ENCODE measurements at places on chromosomes 1 and 21.

GRCh38 chr1:117803318-117803717 lies 126.1 kb downstream of the GDAP2 start:
- H3K27me3 ChIP-seq, result no peaks in the 10 kb centered on the region
- no peak overlapping the region for H3K27ac ChIP-seq
- DNase-seq, result no peak
- H3K4me3 ChIP-seq, result no peak overlapping the region

- H3K4me3 ChIP-seq, result peak within 1 kb of the TSS; percentile 91
- H3K36me3 ChIP-seq, result no peaks in the 10 kb centered on the region
- H3K4me1 ChIP-seq, result peaks cover 17% of the 10 kb centered on the region
- H3K27ac ChIP-seq, result peak within 1 kb of the TSS; percentile 84
Measured at GRCh38 chr1:87328272-87329050, at the start of gene LMO4. TSS of gene LMO4 (plus strand) at chr1:87328880. CDS start at chr1:87332016, 3,136 bp downstream.

DNA sequence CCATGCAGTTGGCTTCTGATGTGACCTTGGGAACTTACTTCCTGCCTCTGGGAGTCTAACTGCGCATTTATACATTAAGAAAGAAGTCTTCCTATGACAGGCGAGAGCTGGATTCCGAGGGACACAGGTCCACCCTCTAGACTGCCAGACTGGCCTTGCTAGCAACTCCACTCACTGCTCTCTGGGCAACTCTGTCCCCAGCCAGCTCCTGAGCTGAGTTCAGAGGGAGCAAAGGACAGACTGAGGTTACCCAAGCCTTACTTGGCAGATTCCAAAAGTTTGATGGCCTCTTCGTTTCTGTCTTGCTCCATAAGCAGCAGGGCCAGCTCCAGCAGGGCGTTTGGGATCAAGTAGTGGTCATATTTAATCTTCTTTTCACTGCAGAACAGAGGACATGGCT lies 41.8 kb downstream of the TTC39A start:
- H3K4me3 ChIP-seq, result no peak overlapping the region
- H3K36me3 ChIP-seq, result no peaks in the 10 kb centered on the region
- no peaks in the 10 kb centered on the region for H3K4me1 ChIP-seq
- no peak for DNase-seq
- H3K27ac ChIP-seq, result no peak overlapping the region
- no peaks in the 10 kb centered on the region for H3K27me3 ChIP-seq

DNA sequence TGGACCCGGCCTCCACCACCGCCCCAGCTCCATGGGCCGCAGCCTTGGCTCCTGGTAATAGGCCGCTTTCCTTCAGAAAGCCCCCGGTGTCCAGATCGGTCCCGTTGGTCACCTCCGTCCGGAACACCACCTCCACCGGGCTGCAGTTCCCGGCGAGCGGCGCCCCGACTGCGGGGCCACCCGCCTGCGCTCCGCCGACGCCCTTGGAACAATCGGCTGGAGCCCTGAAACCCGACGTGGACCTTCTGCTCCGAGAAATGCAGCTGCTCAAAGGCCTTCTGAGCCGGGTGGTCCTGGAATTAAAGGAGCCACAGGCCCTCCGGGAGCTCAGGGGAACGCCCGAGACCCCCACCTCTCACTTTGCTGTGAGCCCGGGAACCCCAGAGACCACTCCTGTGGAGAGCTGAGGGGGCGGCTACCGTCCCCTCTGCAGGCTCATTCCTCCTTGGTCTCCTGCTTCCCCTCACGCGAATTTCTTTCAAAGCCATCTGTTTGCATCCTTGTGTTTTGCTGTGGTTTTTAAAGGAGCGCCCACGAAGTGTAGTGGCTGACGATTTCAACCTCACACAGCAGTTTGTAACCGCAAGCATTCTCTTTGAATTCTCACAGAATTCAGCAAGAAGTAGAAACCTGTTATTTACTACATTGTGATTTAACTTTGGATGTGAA lies 6.0 kb downstream of the FCRLB start:
- peak overlapping the region; percentile 79 for H3K27ac ChIP-seq
- H3K4me1 ChIP-seq, result peaks cover 46% of the 10 kb centered on the region
- peak overlapping the region; percentile 63 for H3K4me3 ChIP-seq
- no peaks in the 10 kb centered on the region for H3K36me3 ChIP-seq
- no peaks in the 10 kb centered on the region for H3K27me3 ChIP-seq

- no peak overlapping the region for H3K4me3 ChIP-seq
- no peak for DNase-seq
- H3K4me1 ChIP-seq, result no peaks in the 10 kb centered on the region
- H3K36me3 ChIP-seq, result no peaks in the 10 kb centered on the region
Measured at GRCh38 chr1:26913389-26913753, 404 bp downstream of the NR0B2 start.

- H3K27me3 ChIP-seq, result no peaks in the 10 kb centered on the region
- H3K4me1 ChIP-seq, result peaks cover 51% of the 10 kb centered on the region
- no peak overlapping the region for H3K4me3 ChIP-seq
- no peak for DNase-seq
Measured at GRCh38 chr1:225853441-225853840, 28.7 kb downstream of the TMEM63A start.
